ENCODE measurements at places on chromosomes 13 and 19. TPM values are rescaled to one million over a fixed set of nuclear protein-coding genes. Genes with fewer than 3 reads are reported as not detected.

The FUT6 gene
- 0.84 TPM for total RNA-seq

The ZNF799 gene
- total RNA-seq, result 2.3 TPM

The EFNA2 gene
- 3.1 TPM for total RNA-seq

The ATXN8OS gene
- not detected for total RNA-seq
